ENCODE measurements at places on chromosomes 16 and 17.

- DNase-seq = no peak
Measured at GRCh38 chr16:1311738-1312466, 2.5 kb downstream of the UBE2I start.

- no peak for DNase-seq
Measured at GRCh38 chr17:10727192-10727591, 2.6 kb downstream of the TMEM220 start.

DNA sequence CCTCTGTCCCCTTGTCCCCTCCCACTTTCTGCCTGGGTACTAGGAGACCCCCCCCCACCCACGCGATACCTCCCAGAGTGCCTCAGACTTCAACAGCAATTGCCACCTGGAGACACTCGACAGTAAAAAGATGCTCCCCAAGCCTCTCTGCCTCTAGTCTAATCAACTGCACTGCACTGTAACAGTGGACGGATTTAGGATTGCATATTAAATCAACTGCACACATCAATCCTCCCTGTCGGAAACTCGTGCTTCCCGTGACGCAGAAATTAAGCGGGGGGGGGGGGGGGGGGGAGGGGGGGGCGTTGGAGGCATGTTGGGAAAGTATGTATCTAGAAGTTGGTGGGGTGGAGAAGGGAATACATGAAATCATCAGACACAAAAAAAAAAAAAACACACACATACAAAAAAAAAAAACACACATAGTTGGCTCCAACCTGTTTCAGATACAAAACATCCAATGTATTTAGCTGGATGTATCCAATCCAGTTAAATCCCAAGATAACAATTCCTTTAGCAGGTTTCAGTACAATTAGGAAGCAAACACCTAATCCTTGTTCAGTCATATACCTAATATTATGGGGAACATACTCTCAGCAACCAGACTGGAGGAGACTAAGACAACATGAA is 29.7 kb downstream of the FAM222B start:
- DNase-seq = no peak

DNA sequence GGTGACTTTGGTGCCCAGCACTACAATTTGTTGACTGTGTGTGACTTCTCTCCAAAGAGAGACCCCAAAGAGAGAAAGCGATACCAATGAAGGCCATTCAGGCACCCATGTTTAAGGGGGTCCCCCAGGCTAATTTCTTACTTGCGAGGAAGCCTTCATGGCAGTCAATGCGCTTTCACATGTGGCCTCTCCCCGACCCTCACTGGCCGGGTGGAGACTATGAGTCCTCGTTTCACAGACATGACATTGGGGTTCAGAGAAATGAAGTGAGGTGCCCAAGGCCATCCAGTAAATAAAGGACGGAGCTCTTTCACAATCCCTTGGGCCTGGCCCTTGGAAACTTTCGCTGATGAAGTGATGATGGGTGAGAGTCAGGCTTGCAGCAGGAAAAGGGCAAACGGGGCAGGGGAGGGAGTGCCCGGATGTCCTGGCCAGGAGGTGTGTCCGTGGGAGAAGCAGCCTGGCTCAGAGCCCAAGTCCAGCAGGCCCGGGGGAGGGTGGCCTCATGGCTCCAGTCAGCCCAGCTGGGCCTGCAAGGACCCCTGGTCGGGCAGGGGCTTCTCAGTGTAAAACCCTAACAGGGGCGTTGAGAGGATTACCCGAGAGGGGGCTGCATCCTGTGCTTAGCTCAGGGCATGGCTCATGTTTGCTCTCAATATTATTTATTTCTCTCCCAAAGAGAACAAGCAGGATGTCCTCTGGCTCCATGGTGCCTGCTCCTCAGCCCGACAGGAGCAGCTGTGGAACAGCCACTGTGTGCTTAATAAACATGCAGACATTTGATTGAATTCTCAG is 14.7 kb downstream of the TBX2 start:
- DNase-seq = peak; percentile 67

DNA sequence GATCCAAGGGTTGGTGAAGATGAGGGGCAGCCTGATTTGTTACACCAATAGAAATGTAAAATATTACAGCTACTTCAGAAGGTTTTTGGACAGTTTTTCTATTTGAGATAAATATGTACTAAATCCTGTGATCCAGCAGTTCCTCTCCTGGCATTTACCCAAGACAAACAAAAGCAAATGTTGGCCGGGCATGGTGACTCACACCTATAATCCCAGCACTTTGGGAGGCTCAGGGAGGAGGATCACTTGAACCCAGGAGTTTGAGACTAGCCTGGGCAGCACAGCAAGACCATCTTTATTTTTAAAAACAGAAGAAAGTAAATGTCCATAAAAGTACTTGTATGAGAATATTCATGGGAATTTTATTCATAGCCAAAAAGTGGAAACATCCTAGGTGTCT is 64.8 kb upstream of the MRC2 start:
- DNase-seq = no peak

GRCh38 chr16:2854700-2855309 is 3.2 kb downstream of the PRSS22 start:
- no peak for DNase-seq

- peak; percentile 83 for DNase-seq
Measured at GRCh38 chr17:82281502-82282238, 8.2 kb upstream of the CSNK1D start.

DNA sequence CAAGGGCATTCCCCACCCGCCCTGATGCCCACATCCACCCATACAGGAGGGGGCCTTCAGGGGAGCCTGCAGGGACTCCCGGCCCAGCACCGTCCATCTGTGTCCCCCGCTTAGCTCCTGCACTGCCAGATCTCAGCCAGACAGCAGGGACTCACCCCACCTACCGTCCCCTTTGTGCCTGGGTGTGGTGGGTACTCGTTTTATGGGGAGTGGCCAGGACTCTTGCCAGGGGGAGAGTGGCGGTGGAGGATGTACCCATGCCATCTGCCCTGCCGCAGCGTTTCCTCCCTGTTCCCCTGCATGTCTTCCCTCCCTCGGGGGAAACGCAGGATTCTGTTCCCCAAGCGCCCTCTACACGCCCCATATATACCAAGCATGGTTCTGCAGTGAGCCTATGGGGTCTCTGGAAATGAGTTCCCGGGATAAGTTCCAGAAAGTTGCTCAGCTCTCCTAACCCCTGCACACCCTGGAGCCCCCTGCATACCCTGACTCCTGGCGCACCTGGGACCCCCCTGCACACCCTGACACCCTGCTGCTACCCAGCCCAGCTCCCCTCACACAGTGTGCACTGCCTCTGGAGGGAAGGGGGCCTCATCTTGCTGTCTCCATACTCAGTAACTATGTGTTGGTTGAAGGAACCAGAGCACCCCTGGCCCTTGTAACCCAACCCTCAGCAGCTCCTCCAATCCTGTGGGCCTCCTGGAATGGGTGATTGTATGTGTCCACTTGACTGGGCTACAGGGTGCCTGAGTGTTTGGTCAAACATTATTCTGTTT is 4.2 kb upstream of the MAFG start:
- no peak for DNase-seq

DNA sequence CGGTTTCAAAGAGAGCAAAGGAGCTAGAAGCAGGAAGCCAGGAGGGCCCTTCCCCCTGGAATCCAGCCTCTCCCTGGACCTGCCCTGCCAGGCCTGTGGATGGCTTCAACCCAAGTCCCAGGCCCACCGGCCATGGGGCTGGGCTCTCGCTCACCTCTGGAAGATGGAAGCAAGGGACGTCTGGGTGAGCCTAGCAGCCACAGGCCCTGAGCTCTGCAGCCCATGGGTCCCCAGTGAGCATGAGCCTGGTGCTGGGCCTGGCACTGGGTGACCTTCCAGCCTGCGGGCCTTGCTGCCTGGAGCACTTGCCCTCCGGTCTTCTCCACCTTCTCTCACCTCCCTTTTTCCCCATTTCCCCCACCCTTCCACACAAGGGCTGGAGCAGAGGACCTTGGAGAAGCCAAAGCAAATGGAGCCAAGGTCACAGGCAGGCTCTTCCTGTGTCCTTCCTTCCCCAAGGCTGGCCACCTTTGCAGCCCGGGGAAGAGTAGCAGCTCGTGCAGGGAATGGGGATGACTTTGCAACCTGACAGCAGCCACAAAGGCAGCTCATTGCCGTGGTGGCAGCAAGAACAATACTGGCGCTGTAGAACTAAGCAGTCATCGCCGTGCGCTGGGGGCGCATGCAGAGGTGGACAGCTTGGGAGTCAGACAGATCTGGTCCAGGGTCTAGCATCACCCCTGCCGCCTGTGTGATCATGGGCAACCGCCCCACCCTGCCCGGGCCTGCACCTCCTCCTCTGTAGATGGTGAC is 86.6 kb downstream of the AMFR start:
- no peak for DNase-seq

DNA sequence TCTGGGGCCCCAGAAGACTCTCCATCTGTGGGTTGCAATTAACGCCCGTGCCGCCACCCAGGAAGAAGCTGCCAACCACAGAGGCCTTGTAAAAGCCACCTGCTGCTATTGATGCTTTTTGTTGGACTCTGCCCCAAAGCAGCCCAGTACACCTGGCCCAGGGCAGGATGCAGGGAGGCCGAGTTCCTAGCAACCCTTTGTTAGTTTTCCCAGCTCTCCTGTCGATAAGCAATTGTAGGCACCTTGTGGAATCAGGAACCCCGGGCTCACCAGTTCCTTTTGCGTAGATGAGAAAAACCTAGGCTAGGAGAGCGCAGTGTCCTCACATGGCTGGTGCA is 103.3 kb downstream of the ABCC6 start:
- no peak for DNase-seq

DNA sequence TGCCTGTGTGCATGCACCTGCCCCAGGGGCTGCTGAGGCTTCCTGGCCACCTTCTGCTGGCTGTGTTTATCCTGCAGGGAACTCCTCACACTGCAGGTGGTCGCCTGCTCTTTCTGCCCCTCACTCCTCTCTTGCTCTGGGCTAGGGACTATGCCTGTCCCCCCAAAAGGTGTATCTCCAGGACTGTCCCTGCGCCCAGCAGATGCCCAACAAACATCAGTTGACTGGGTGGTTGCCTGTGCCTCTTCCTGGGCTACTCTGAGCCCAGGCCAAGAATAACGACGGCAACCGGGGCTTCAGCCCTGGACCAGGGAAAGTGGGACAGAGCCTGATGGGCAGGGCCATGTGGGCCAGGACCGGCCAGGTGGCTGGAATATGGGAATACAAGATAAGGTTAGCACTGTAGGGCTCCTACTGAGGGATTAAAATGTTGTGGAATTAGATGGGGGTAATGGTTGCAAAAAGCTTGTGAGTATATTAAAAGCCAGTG is 55.4 kb downstream of the VAC14 start:
- DNase-seq = no peak

GRCh38 chr17:12521416-12521815 is 144.3 kb upstream of the MYOCD start:
- no peak for DNase-seq

- no peak for DNase-seq
Measured at GRCh38 chr16:69893106-69893505, 58.0 kb upstream of the CLEC18A start.

- DNase-seq = no peak
Measured at GRCh38 chr17:8186446-8186786, 3.6 kb downstream of the BORCS6 start.

GRCh38 chr16:57810197-57811031 is 8.1 kb upstream of the KIFC3 start:
- peak; percentile 90 for DNase-seq

DNA sequence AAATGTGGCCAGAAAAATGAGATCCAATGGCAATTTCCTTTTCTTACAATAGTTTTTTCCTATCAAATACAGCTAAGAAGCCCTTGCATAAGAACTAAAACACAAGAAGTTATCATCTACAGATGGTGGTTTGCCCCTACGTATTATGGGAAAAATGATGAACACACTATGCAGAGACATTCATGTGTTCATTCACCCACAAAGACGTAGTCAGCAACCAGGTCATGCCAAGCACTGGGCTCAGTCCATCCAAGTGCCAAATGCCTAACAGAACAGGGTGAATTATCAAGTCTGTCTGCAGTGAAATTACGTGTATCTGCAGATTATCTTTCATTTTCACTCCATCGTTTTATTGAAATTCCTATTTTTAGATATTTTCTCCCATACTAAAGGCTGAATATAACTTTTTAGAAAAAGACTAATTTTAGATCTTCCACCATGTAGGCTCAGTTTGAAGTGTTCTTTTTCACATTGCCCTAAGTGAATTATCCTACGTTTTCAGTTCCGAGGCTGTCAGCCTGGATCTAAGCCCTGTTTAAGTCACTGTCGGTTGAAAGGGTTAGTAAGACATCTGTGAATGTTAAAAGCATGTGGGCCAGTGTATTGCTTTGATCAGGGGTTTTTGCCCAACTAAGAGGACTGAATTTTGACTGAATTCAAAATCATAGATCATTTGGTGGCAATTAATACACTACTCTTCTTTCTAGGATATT is 78.1 kb upstream of the DHX40 start:
- no peak for DNase-seq

GRCh38 chr16:88830258-88830657 is 18.5 kb upstream of the APRT start:
- DNase-seq = no peak

DNA sequence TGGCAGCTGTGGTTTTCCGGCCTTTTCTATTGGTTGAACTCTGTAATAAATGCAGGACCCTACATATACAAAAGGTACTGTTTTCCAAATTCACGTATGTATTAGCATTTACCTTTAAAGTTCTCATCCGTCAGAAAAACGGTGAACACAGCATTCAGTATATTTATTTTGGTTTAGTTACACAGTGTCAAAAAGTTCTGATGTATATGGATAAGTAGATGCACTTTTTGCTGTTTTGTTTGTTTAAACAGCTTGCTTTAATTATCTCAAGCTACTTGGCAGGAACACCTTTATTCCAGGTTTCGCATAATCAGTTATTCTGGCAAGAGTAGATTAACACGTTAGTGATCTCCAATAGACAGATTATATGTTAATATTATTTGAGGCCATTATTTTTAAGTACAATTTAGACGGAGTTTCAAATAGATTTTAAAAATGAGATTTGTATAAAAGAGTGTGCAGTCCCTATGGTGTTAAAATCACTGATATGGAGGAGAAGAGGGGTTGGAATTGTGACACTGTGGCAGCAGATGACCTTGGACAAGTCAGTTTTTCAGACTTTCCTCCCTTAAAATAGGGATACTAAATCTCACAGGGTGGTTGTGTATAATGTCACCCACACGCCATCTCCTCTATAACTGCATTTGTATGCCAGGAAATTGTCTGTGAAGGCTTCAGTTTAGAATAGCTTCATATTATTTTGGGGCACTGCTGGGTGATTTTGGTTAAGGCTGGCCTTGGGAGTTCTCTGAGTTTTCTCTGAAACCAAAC is 2.1 kb downstream of the HERPUD1 start:
- DNase-seq = no peak
